Progenitor cell of endocrine pancreas (in vitro differentiated cells): ENCODE measurements at places on chromosomes 4 and X. TPM values are rescaled to one million over a fixed set of nuclear protein-coding genes. Genes with fewer than 3 reads are reported as not detected.

DNA sequence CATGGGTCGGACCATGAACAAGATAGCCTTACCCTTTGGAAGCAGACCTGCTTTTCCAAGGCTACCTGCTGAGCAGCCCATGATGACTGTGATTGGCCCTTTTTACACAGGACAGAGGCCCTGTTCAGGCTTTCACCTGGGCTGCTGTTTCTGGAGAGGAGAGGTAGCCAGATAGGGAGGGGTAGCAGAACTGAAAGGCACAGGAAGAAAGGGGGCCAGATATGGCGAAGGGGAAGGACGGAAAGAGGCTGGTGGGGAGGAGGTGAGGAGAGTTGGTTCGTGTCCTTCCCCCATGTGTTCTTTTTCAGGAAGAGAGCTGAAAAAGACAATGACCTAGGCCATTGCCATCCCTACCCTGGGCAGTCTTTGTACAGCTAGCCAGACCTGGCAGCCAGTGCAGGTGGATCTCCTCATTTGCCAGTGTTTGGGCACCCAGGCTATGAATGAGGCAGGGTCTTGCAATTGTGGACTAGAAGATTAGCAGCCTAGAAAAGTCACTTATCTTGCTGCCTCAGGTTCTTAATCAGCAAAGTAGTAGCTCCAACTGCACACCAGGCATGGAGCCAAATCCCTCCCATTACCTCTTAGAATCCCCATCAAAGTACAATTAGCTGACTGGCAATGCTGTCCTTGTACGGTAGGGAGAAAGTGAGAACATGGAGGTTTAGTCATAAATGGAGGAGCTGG lies 139.6 kb downstream of the AMMECR1 start:
- peaks cover 14% of the 10 kb centered on the region for H3K36me3 ChIP-seq
- no peak overlapping the region for H3K4me3 ChIP-seq
- no peaks in the 10 kb centered on the region for H3K27me3 ChIP-seq
- no peak for DNase-seq
- H3K4me1 ChIP-seq, result peaks cover 4% of the 10 kb centered on the region

GRCh38 chr4:24262084-24262483 lies 322.3 kb downstream of the DHX15 start:
- no peaks in the 10 kb centered on the region for H3K4me1 ChIP-seq
- DNase-seq, result no peak
- no peak overlapping the region for H3K27ac ChIP-seq
- no peak overlapping the region for H3K4me3 ChIP-seq
- peaks cover 13% of the 10 kb centered on the region for H3K27me3 ChIP-seq

- H3K4me1 ChIP-seq, result no peaks in the 10 kb centered on the region
- no peaks in the 10 kb centered on the region for H3K27me3 ChIP-seq
- H3K4me3 ChIP-seq, result no peak overlapping the region
- H3K36me3 ChIP-seq, result no peaks in the 10 kb centered on the region
Observed at GRCh38 chr4:101651778-101652177, 138.8 kb upstream of the BANK1 start.

DNA sequence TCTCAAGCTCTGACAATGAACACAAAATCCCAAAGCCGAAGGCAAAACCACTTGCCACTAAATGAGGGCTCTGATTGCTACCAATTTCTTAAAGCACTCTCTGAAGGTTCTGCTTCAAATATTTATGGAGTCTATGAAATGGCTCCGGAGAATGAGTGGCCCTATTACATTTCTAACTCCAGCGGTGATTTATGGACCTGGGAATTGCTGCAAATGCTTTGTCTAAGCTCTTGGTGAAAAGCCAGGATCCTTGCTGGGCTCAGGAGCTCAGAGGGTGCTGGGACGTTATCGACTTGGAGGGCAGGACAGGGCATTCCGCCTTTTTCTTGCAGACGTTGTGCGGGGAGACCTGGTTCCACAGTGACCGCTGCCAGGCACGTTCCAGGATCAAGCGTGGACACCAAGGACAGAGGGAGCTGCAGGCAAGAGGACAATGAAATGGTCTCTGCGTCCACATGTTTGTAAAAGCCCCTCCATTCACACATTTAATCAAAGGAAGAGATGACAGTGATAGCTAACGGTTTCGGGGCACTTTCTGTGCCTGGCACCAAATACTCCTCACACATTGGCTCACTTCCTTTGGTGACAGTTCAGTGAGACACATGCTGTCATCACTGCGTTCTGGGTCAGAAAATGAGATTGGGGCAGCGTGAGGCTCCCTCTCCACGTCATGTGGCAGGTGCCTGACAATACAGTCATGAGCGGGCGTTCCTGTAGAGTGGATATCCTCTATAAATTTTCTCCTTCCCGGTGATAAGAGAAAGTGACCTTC lies 58.8 kb downstream of the C4orf50 start:
- peaks cover 7% of the 10 kb centered on the region for H3K4me1 ChIP-seq
- no peaks in the 10 kb centered on the region for H3K36me3 ChIP-seq
- H3K27ac ChIP-seq, result no peak overlapping the region

DNA sequence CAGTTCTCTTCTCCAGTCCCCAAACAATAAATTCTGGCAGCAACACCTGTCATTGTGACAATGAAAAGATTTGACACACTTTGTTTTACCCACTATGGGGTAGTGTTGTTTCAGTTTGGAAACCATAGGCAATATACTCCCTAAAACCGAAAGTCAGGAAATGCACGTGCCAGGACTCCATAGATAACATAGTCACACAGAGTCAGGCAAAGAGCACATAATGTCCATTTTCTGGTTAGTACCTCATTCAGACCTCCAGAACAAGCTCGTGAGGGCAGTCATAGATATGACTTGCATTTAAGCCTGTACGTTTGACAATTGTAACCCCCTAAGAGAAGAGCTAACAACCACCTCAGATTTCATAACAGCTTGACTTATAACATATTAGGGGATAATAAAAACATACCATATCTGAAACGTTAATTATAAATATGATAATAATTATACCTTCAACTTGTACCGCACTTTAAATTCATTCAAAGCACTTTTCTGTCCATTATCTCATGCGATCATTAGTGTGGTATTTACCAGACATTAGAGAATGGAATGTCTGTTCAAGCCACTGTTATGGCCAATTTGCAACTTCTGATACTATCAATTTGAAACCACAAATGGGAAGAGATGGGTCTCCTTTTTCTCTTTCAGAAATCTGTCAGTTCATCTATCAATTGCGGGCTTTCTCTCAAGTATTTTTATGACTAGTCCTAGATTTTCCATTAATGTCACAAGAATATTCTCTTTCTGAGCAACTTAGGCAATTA lies 147.4 kb downstream of the LDB2 start:
- peaks cover 2% of the 10 kb centered on the region for H3K4me1 ChIP-seq
- H3K4me3 ChIP-seq, result no peak overlapping the region
- peaks cover 4% of the 10 kb centered on the region for H3K27me3 ChIP-seq
- no peak overlapping the region for H3K27ac ChIP-seq
- no peak for DNase-seq

DNA sequence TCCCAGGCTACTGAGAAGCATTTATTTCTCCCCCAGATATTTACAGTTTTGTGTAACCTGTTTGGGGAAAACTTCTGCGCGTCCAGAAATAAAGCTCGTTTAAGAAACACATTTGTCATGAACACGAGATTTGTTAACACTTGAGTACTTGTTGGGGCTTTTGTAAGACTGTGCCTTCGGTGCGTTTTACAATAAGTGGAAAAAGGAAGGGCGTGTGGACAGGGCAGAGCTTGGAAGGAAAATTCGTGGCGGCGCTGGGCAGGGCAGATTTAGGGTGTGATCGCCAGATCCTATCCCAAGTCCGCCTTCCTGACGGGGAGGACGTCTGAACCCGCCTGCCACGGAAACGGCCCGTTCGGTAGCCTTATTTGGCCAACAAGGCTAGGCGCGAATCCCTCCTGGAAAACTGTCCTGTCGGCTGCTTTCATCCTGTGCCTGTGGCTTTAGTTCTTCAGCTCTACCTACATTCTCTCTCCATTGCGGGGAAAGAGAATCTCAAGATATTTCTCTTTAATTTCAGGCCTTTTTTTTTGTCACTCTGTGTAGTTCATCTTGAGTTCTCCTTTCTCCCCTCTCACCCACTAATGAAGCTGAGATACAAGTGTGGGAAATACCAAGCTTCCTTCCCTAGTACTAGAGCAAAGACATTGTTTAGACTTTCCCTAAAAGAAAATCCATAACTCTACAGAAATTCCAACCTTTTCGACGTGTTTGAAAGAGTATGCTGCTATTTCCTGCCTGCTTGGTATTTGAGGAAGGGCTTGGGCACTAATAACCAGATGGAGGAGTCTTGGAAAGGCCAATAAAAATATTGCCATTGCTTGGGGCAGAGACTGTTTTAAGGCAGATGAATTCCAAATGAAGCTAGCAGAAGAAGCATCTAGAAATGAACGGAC lies 982 bp downstream of the PDLIM5 start:
- peak; percentile 14 for DNase-seq
- peaks cover 47% of the 10 kb centered on the region for H3K4me1 ChIP-seq
- H3K4me3 ChIP-seq, result peak overlapping the region; percentile 98
- peaks cover 6% of the 10 kb centered on the region for H3K36me3 ChIP-seq

- H3K27me3 ChIP-seq, result peaks cover 94% of the 10 kb centered on the region
- no peak overlapping the region for H3K4me3 ChIP-seq
- no peak for DNase-seq
- H3K4me1 ChIP-seq, result peaks cover 11% of the 10 kb centered on the region
Observed at GRCh38 chr4:174215961-174216680, 67.3 kb downstream of the FBXO8 start.

GRCh38 chrX:26138274-26138673 lies at the start of gene MAGEB18:
TSS of gene MAGEB18 (plus strand) at chrX:26138343. CDS start at chrX:26138986, 643 bp downstream.
- no peak within 1 kb of the TSS for H3K4me3 ChIP-seq
- no peaks in the 10 kb centered on the region for H3K27me3 ChIP-seq
- H3K36me3 ChIP-seq, result no peaks in the 10 kb centered on the region
- DNase-seq, result no peak
- H3K27ac ChIP-seq, result no peak within 1 kb of the TSS
- no peaks in the 10 kb centered on the region for H3K4me1 ChIP-seq

DNA sequence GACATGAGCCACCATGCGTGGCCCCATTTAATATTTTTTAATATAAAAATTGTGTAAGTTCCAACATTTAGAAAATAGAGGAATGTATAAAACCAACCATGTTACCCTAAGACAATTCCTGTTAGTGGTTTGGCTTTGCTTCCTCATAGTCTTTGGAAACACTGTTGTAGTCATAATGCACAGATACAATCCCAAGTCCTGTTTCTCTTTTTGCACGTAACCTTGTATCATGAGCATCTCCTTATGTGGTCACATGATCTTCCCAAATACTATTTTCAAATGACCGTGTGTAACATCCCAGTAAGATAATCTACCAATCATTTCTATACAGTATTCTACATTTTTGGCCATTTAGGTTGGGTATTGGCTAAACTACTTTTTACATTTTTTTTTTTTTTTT lies 13.9 kb upstream of the RHOH start:
- H3K27ac ChIP-seq, result no peak overlapping the region
- peaks cover 8% of the 10 kb centered on the region for H3K4me1 ChIP-seq
- no peak overlapping the region for H3K4me3 ChIP-seq
- no peak for DNase-seq
- H3K27me3 ChIP-seq, result no peaks in the 10 kb centered on the region

The CCSER1 gene
- total RNA-seq, result 11.6 and 11.7 TPM in 2 replicates

The ZNF732 gene
- 2.2 TPM in 2 replicates for total RNA-seq
